Activated T-helper 2 cell treated with anti-CD3 and anti-CD28 coated beads, Interferon-gamma antibody, Interleukin-2, Interleukin-4, amounts not matched to agents 10 μg/mL and 5 μg/mL and 100 μg/mL, durations not matched to agents 14 hours and 24 hours and 36 hours (primary cell): ENCODE measurements at places on chromosomes 3 and 15. TPM values are rescaled to one million over a fixed set of nuclear protein-coding genes. Genes with fewer than 3 reads are reported as not detected.

DNA sequence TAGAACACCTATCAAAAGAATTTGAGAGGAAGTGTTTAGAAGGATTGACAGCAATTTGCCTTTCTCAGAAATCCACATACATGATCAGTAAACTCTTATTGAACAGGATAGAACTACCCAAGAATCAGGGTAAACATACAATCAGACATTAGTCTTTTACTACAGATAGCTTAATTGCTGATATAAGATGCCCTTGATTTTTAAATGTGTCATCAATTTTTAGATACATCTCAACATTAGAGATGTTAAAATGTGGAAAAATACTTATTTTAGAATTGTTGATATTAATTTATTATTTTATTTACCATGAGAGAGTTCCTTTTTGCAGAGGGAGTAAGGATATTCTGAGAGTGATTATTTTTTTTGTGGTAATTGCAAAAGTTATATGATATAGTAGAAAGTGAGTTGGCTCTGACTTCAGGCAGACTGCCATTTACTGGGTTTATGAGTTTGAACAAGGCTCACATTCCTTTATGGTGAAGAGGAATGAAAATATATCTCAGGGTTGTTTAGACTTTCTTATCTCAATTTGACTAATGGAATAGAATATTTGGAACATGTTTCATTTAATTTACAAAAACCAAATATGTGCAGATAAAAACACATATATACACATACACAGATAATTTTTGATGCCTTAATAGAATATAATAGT lies 302.8 kb upstream of the GOLIM4 start:
- DNase-seq, result no peak

MAP6D1 gene
- total RNA-seq, result 1.1 and 2.9 TPM in 2 replicates

DNA sequence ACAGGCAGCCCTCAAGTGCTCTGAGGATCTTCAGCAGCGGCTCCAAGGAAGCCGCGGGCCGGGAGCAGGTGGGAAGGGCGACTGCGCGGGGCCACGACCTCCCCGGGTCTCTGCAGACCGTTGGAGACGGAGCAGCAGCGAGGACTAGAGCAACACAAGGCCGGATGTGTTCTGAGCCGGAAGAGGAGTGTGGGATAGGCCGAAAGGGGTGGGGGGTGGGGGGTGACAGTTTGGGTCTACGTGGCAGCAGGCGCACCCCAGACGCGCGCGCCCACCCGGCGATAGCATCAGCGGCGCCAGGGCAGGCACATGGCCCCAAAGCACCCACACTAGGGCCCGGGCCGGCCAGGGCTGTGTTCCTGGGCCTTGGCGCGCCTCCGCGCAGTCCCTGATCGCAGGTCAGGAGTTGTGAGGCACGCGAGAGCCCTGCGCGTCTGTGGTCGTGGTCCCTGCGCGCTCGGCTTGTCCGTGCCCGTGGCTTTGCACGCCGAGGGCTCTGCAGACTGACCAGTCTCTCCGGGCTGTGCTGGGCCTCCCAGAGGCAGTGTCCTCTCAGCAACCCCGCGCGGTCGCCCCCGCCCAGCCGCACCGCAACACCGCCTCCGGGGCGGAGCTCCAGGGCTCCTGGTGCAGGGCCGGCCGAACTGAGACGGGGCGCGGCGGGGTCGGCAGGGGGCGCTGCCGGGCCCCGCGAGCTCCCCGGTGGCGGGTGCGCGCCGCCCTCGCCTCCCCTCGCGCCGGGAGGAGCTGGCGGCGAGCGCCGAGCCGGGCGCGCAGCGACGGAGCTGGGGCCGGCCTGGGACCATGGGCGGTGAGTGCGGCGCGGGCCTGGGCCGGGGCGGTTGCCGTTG lies at the start of gene PXYLP1:
TSS of gene PXYLP1 (plus strand) at position 725 of the 851 bp plus-strand sequence. CDS start 28,351 bp downstream, outside the sequence.
- peak; percentile 90 for DNase-seq

- no peak for DNase-seq
Measured at GRCh38 chr15:68113273-68113672, 59.2 kb downstream of the PIAS1 start.

DNA sequence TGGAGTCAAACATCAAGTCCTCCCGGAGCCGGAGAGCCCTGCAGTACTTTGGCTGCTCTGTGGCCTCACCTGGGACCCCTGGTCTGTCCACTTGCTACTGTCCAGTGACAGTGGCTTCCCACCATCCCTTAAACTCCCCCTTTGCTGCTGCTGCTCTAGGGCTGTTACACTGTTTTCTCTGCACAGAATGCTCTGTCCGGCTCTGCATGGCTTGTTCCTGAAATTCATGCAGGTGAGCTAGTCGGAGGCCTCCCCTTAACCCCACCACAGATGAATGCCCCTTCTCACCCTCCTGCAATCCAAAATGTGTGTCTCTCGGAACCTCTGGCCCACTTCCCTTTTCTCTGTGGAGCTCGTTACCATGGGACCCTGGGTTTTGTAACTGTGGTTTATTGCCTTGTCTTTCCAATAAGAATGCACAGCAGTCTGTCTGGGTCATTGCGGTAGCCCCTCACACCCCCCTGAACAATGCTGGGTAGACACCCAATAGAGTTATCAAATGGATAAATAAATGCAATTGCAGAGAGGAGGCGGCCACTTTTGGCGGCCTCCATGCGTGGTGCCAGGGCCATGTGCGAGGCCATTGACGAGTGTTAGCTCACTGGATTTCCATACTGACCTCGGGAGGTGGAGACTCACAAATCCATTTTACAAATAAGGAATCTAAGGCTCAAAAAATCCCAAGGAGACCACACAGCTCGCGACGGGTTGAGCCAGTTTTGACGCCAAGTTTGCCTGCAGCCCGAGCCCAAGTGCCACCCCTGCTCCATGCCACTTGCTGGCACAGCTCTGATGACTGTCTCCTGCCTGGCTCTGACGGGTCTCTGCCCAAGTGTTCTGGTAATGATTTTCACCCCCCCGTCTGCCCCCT lies 48.5 kb downstream of the RGMA start:
- no peak for DNase-seq

- DNase-seq, result no peak
Measured at GRCh38 chr3:46609212-46609721, 3.1 kb upstream of the FAM240A start.

- DNase-seq, result no peak
Measured at GRCh38 chr3:47056705-47057104, 77.2 kb downstream of the NBEAL2 start.

LRRC31 gene
- 0.07 TPM in 1 of 2 replicates, not detected in the other for total RNA-seq

DNA sequence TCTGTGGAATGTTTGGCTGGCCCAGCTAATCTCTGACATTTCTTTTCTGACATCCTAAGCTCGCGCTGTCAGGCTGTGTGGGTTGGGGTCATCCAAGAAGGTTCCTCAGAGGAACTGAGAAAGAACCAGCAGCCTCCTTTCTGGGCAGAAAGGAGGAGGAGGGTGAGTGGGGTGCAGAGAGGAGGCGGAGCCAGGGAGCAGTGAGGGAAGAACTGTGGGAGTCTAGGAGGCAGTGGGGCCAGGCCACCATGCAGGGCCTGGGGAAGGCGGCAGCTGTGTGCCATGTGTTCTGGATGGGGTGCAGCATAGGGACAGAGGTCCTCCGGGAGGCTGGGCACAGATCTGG lies 5.3 kb downstream of the SEMA7A start:
- no peak for DNase-seq

GOLGA8G gene
- not detected in 2 replicates for total RNA-seq

FSD2 gene
- not detected in 2 replicates for total RNA-seq

DNA sequence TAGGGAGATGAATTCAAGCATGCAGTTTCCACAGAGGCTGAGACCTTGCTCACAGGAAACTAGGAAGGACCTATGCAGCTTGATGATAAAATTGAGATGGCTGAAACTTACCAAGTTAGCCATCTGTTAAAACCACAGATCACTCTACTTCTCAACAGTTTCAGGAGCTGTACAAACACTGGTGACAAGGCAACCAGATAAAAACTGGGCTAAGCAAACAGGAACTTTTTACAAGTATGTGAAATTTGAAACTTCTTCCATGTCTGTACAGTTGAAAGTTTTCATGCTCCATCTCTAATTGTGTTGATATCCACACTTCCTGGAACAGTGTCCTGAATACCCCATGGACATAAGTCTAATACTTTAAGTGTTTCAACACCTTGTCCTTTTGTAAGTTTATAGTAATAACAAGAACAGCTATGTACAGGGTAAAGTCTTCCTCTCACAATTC lies 78.2 kb downstream of the FAIM start:
- DNase-seq, result no peak

GRCh38 chr15:95822961-95823360 lies 507.5 kb upstream of the NR2F2 start:
- DNase-seq, result no peak

- DNase-seq, result no peak
Measured at GRCh38 chr3:39185959-39186691, 6.3 kb downstream of the XIRP1 start.

DNA sequence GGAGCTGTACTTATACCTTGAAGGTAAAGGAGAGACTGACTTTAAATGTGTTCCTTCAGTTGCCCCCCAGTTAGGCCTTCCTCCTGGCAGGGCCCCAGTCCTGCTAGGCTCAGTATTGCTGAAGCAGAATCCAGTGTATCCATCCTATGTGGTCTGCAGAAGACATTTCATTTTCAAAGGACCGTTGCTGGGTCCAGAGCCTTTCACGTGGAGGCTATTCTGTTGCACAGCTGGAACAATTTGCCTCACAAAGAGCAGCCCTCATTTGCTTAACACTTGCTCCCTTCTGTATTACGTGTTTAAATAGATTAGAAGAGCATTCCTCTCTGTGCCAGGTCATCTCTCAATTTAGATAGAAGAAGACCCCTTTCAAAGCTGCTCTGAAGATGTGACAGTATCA lies 78.9 kb upstream of the CFAP20DC start:
- no peak for DNase-seq

LMAN1L gene
- total RNA-seq, result 0.32 TPM in 1 of 2 replicates, not detected in the other

GRCh38 chr3:32571192-32571485 lies 481 bp upstream of the DYNC1LI1 start:
- no peak for DNase-seq

GRCh38 chr15:73161546-73161945 lies 109.3 kb downstream of the NEO1 start:
- no peak for DNase-seq

ZNF770 gene
- 40.7 and 41.0 TPM in 2 replicates for total RNA-seq

- peak; percentile 24 for DNase-seq
Measured at GRCh38 chr3:9397906-9398699, 688 bp downstream of the SETD5 start.

DNA sequence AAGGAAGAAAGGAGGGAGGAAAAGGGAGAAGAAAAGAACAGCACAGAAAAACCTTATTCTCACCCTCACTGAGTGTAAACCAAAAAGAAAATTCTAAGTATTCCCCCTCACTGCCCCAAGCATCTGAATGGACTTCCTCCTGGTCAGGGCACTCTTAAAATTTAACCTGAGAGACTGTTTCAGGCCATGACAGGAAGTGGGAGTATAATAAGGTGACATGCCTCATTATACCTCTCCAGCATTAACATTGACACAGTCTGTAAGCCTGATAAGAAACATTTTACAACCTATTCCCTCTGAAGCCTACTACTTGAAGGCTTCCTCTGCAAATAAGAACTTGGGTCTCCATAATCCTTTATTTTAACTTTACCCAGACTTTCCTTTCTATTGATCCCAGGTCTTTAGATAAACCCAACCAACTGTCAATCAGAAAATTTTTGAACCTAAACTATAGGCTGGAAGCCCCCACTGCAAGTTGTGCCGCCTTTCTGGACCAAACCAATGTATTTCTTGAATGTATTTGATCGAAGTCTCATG lies 41.7 kb downstream of the SLCO2A1 start:
- DNase-seq, result no peak
